Stimulated activated CD8-positive, alpha-beta memory T cell treated with anti-CD3 and anti-CD28 coated beads, Interleukin-12 subunit alpha, Interleukin-12 subunit beta, amount 100 ng/mL, for 1 hour (primary cell): ENCODE measurements at places on chromosomes 4 and X.

GRCh38 chr4:120844528-120844921, 78.0 kb downstream of the PRDM5 start:
- DNase-seq: no peak

DNA sequence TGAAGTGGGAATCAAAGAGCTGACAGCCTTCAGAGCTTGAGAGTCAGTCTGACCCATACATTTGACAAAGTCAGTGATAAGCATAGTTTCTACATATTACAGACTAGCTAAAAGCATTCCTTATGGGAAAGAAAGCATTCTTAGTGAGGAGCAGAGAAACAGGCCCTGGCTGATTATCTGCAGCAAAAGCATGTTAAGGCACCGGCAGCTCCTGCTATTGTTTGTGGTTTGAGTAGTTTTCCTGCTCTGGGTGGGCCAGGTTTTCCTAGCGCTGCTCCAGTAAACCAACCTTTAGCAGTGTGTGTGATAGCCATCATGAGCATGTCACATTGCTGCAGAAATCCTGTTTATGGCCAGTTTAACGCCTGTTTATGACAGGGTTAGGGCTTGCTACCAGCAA, 51.6 kb upstream of the WDR1 start:
- DNase-seq: no peak

GRCh38 chr4:31539284-31540069, 819.3 kb downstream of the PCDH7 start:
- DNase-seq: no peak

DNA sequence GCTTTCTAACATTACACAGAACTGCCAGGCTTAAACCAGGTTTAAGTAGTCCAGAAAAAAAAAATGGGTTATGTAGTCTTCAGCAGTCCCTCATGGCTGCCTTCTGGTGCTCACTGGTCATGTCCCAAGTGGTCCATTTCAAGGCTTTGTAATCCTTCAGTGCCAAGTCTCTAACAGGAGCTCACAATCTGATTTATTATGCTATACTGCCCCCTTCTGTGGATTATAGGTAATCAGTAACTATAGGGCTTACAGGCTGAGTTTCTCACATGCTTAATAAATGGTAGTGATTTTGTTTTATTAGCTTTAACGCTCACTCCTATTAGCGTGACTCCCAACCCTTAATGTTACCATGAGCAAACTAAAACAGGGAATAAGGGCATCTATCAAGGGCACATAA, 92.5 kb upstream of the EDA2R start:
- DNase-seq: no peak

GRCh38 chrX:17738737-17739535, 1.6 kb downstream of the SCML1 start:
- no peak for DNase-seq

GRCh38 chrX:48957827-48958634, 624 bp upstream of the OTUD5 start:
- DNase-seq: peak; percentile 85

- DNase-seq: no peak
These were observed 102.6 kb upstream of the SCML1 start for GRCh38 chrX:17634542-17635207.

DNA sequence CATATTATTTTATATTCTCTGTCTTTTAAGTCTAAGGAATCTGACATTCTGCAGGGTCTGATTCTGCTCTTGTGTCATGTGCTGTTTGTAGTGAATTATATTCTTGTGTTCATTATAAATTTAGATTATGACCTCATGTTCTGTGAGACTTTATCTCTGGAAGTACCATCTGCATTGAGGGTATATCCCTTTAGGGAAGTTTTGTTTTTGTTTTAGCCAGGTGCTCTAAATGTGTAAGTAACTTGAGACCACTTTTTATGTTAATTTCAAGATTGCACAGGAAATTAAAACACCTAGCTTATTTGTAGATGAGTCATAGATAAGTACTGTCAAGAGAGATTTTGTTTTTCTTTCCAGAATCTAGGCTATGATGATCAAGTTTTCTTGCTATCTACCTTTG, 35.0 kb upstream of the DKK2 start:
- no peak for DNase-seq

GRCh38 chr4:26074712-26075430, 160.9 kb downstream of the SMIM20 start:
- no peak for DNase-seq

GRCh38 chrX:148333989-148334388, 166.4 kb upstream of the AFF2 start:
- DNase-seq: no peak

DNA sequence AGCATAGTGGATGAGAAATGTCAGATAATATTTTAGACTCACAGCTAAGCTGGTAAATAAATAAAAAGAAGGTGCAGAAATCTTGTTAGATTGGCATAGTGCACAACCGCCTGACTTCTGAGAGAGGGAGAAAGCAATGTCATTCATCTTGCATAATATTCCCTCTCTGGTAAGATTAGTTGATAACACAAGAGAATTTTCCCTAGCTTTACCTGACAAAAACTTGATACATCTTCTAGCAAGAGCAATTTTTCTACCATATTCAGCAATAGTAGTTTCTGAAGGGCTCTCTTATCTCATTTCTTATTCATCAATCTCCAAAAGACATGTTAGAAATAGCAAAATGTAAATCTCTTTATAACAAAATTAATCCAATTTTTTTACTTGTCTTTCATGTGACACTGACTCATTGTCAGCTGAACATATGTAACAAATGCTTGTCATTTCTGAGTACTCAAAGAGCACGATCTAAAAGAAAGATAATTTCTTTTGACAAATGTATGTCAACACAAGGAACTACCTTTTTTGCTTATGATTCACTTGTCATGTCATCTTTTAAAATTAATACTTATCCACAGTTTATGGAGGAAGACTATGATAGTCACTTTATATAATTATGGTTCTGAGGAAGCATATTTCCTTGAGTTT, 240.0 kb downstream of the ARAP2 start:
- DNase-seq: no peak

DNA sequence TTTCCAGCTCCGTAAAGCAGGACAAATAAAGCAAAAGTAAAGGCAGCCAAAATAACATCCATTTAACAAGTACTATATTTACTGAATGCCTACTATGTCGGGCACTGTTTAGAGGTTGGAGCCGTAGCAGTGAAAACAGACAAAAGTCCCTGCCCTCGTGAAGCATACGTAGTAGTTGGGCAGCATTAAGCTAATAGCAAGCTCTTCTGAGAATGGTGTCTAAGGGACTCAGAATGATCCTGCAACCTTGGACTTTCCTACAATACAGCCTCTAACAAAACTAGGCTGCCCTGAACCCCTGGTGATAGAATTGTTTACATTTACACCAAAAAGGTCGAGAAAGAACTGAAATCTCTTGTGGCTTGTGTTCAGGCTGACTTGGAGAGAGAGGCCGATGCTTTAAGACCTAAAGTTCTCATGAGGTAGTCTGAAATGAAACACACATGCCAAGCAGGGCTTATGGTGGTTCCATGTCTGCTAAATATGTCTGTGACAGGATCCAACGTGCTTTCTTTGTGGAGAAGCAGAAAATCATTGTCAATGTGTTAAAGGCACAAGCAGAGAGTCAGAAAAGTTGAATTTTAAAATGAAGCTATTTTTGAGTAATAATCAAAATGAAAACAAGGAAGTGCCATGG, 898 bp upstream of the PDGFC start:
- DNase-seq: no peak

- no peak for DNase-seq
These were observed 76.7 kb upstream of the NAF1 start for GRCh38 chr4:163243297-163243981.

GRCh38 chrX:102067966-102068723, 57.3 kb upstream of the TCEAL2 start:
- no peak for DNase-seq

GRCh38 chr4:22991576-22991975, 298.8 kb downstream of the GBA3 start:
- no peak for DNase-seq

DNA sequence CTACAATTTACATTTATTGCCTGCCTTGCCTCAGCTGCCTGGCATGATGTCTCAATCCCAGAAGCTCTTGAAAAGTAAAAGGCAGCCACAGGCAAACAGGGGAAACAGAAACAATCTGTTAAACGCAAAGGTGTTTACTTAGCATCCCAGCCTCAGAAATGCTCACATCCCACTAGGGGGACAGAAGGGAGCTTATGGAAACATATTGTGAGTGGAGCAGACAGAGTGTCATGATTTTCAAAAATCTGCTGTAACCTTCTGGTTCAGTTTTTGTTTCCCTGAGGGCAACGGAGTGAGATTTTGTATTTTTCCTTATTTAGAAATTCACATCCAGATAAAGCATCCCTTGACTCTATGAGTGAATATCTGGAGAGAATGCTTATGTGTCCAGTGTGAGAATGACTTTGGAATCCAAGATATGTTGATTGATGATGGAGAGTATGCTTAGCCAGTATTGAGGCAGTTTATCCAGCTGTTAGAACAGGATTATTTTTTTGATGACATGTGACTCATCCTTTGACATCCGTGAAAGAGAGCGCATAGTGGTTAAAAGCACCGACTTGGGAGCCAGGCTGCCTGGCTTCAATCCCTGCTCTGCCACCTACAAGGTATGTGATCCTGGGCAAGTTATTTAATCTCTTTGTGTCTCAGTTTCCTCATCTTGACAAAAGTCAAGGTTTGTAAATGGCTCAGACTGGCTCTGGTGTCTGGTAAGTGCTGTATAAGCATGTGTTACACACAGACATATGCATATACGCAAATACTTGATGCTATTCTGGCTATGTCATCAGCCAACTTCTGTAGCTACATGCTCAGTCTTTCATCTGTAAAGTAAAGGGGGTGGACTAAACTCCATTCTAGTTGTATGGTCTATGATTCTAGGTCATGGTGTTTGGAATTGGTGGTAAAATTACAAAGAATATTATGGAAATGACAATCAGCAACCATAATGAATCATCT, 381.2 kb downstream of the RAPGEF2 start:
- DNase-seq: no peak

DNA sequence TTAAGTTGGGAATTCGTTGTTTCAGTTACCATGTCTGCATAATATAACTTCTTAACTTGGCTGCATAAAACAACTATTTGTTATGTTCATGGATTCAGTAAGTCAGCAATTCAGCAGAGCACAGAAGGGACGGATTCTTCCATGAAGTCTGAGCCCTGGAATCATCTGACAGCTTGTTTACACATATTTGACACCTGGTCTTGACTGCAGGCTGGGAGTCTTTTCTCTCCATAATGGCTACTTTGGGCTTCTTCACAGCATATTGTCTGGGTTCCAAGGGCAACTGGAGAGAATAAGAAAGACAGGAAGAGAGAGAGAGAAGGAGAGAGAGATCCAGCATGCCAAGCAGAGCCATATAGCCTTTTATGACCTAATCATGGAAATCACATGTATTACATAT, 23.1 kb downstream of the CENPC start:
- no peak for DNase-seq

DNA sequence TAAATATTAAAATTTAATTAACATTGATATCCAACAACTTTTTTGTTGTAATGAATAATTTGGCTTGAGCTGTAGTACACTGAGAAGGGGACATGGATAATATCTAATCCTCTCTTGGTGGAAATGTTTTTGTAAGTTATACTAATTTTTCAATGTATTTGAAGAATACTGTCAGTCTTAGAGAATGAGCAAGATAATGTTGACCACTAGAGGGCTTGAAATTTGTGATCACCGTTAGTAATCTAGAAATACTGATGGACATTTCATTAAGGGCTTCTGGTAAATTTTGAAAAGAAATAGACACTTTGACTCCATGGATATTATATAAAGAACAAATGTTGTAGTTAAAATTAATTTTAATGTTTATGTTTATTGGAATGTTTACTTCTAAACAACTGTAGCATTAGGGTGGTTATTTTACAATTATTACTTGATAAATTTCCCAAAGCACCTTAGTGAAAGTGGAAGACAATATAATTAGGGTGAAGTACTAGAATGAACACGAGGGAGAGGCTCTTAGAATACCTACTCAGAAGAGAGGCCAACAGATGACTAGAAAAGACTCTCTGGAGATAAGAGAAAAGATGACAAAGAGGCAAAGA, 20.0 kb upstream of the CAMK2D start:
- DNase-seq: no peak

GRCh38 chr4:78779280-78779679, 3.1 kb downstream of the BMP2K start:
- no peak for DNase-seq

- no peak for DNase-seq
These were observed 1232.0 kb downstream of the STIM2 start for GRCh38 chr4:28092610-28093009.

DNA sequence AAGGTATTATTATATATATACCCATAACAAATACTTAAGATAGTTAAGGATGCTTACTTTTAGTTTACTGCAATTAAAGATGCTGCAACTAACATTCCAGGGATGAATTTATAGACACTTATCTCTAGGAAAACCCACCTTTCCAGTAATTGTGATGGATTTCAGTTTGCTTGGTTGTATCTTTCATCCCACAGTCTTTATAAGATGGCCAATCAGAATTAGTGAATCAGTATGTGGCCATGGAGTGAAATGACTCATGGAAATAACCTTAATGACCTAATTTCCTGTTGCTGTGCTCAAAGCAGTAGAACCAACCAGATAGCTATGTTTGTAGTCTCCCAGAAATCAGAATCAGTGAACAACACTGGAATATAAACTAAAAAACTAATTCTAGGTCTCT, 26.4 kb downstream of the MOSPD2 start:
- no peak for DNase-seq

GRCh38 chr4:114400531-114400930, 198.1 kb upstream of the UGT8 start:
- no peak for DNase-seq
